ENCODE measurements at places on chromosomes 7 and 10. TPM values are rescaled to one million over a fixed set of nuclear protein-coding genes. Genes with fewer than 3 reads are reported as not detected.

DNA sequence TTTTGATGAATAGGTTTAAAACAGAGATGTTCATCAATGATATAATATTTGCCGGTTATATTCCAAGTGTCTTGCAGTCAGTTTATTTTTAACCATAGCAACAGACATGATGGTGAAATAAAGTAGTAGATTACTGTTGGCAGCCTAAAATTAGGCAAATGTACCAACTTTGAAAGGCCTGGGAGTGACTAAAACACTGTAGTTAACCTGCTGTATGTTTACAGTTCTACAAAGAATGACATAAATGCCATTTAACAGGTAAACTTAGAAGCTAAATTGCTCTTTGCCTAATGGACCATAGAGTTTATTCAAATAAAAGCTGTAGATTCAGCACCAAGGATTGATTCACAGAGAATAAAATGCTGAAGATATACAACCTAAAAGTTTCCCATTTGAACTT, 64.1 kb downstream of the PHTF2 start:
- DNase-seq: no peak

DNA sequence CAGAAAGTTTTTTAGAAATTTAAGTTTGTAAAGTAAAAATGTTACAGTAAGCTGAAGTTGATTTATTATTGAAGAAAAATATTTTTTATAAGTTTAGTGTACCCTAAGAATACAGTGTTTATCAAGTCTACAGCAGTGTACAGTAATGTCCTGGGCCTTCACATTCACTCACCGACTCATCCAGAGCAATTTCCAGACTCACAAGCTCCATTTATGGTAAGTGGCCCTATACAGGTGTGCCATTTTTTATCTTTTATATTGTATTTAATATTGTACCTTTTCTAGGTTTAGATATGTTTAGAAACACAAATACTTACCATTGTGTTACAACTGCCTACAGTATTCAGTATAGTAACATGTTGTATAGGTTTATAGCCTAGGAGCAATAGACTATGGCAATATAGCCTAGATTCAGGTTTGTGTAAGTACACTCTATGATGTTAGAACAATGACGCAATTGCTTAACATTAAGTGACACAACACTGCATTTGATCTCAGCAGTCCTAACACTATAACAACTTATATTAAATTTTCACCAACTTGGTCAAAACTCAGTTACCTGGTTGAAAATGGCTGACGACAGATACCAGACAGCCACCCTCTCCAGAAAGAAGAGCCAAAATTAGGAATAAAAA, 45.7 kb downstream of the HIBADH start:
- no peak for DNase-seq

The TMEM176B gene
- 304 TPM for total RNA-seq

DNA sequence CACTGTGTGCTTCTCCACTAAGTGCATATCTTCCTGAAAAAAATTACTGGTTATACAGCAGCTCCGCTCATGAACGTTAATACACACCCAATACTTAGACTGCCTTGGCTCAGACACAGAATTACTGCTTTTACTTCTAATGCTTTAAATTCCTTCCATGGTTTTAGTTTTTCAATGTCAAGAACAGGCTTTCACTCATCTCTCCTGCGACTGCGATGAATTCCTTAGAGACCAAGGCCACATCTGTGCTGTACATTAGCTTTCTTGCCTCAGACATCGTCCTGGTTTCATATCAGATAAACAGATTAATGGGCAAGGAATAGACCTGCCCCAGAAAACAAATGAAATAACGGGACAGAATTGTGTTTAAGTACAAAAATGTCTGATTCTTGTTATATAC, 120.2 kb downstream of the CYP26A1 start:
- no peak for DNase-seq

DNA sequence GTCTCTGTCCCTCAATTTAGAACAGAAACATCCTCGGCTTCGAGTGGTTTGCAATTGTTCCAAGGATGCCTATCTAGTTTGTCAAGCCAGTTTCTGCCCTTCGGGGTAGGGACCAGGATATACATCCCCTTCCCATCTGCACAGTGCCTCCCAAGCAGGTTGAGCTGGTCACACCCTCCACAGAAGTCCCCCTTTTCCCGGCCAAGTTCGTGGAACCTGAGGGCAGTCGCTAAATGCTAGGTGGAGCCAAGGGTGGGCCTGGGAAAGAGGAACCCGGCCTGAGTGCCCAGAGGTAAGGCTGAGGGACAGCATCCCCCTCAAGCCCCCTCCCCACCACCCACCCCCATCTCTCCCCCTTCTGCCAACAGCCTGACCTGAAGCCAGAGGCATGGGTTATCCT, 62.4 kb upstream of the NANOS1 start:
- no peak for DNase-seq

DNA sequence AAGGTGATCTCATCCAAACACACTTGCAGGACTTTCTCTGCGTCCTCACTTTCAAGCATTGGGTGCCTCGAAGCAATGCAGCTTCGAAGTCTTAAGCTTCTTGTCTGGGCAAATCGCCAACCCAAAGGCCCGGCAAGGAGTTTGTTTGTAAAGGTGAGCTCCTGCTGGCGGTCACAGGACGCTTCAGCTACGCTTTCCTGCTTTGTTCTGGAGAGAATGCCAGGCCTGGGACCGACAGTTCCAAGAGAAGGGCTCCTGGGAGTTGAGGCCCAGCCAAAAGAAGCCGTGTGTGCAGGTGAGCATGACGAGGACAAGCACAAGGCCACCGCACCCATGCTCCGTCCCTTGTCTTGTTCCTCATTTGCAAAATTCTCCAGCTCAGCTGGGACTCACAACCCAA, 106.6 kb upstream of the DOCK1 start:
- DNase-seq: no peak

GRCh38 chr10:79547973-79548372, 12.2 kb downstream of the SFTPA2 start:
- DNase-seq: no peak

The SFTPA1 gene
- 7.0 TPM for total RNA-seq

The KIAA1217 gene
- 44.0 TPM for total RNA-seq

The PRKCQ gene
- 1.4 TPM for total RNA-seq

- DNase-seq: no peak
These were observed 50.2 kb downstream of the CDK1 start for GRCh38 chr10:60828489-60828852.

GRCh38 chr10:3811291-3811870, 26.4 kb upstream of the KLF6 start:
- DNase-seq: peak; percentile 57

GRCh38 chr10:50419091-50419490, 167.8 kb upstream of the ASAH2 start:
- DNase-seq: no peak

GRCh38 chr7:12111422-12112405, 99.4 kb upstream of the TMEM106B start:
- no peak for DNase-seq

The INMT gene
- total RNA-seq: 18.8 TPM

GRCh38 chr7:47102331-47102841, 479.5 kb downstream of the TNS3 start:
- DNase-seq: no peak

DNA sequence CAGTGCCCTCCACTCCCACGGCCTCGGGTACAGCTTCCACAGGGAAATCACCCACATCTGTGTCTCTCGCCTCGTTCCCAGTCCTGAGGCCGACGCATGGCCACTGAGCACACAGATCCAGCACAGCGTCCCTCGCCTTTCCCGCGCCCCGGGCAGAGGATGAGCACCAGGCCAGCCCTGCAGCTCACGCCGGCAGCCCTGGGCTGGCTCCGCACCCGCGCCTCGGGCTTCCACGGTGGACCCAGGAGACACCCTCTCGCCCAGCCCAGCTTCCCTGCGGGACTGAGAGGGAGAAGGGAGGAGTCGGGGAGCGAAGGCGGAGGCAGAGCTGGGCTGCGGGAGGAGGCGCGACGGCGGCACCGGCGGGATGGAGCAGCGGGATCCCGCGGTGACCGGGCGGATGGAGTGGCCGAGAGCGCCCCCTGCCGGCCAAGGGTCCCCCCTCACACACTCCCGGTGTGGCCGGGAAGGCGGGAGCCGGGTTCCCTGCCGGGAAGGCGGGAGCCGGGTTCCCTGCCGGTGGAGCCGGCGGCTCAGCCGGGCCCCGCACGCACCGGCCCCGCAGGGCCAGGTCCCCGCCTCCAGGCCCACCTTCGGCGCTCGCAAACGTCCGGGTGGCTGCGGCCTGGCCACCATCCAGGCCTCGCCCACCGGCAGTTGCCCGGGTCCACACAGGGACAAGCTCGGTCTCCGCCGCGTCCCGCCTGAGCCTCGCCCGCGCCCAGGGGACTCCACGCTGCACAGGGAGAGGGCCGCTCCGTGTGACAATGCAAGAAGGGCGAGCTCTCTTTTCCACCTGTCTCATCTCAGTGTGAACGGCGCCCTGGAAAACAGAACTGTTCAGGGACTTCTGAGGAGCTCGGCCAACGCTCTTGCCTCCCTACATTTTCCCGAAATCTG, 110.3 kb upstream of the LANCL2 start:
- peak; percentile 88 for DNase-seq

Measured in mucosa of gallbladder (tissue), 1 donor.